ENCODE measurements at places on chromosomes 5 and 9.

DNA sequence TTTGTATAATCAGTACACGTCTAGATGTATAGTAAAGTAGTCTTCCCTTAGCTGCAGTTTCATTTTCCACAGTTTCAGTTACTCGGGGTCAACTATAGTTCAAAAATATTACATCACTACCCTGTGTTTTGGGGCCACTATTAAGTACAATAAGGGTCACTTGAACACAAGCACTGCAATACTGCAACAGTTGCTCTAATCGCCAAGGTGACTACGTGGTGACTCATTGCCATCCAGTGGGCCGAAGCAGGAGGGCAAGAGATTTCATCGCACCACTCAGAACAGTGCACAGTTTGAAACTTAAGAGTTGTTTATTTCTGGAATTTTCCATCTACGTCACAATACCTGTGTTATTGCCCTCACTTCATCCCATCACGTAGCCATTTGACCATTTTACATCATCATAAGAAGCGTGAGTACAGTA is at the start of gene ARL14EPL:
TSS of gene ARL14EPL (plus strand) at position 379 of the 424 bp plus-strand sequence. CDS start 18,994 bp downstream, outside the sequence.
- DNase-seq = no peak

DNA sequence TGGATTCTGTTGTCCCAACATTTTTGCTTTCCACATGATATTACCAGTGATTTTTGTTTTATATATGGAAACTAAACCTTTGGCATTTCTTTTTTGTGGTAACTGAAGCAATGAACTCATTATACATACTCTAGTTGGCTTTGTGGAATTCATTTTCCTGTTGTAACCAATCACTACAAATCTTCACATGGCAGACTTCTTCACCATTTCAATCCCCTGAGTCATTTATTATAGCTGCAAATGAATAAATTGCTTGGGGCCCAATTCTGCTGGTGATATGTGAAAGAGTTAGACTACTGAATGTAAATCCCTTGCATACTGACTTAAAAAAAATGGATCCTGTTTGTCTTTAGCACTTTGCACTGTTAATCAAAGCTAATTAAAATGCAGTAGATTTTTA is 1709.6 kb upstream of the WWC1 start:
- DNase-seq = no peak

DNA sequence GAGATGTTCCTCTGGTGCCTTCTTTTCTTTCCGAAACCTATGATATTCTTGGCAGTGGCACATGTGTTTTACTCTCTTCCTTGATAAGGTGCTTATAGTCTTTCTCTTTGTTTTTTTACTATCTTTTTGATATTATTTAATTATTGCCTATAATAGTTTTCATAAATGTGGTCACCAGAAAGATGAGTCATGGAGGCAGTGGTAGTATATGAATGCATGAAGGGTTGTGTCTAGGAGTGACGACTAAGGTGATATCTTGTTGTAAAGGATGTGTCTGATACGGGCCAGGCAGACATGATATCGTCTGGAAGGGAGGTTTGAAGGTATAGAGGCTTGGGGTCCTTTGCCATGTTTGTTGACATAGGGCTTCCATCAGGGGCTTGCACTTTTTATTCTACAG is 36.8 kb downstream of the SLC44A1 start:
- DNase-seq = no peak

DNA sequence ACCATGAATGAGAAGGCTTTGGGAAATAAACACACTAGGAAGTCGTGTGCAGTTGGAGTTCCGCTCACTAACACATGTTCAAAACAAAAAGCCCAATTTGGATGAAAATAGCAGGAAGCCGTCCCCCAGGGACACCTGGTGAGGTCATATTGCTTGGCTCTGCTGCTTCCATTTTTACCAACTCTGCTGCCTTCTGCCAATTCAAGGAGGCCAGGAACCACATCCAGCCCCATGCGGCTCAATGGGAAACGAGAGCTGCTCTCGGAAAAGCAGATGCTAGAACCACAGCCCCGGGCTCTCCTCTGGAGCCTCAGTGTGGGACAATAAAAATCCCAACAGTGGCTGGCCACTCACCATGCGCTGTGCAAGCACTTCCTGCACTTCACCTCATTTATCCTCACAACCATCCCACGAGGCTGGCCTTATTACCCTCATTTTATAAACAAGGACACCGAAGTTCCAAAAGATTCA is 13.4 kb downstream of the ADAM19 start:
- peak; percentile 53 for DNase-seq

GRCh38 chr9:129561594-129562281 is 59.2 kb downstream of the C9orf50 start:
- no peak for DNase-seq

- DNase-seq = no peak
Measured at GRCh38 chr5:32773944-32774343, 62.8 kb downstream of the NPR3 start.

DNA sequence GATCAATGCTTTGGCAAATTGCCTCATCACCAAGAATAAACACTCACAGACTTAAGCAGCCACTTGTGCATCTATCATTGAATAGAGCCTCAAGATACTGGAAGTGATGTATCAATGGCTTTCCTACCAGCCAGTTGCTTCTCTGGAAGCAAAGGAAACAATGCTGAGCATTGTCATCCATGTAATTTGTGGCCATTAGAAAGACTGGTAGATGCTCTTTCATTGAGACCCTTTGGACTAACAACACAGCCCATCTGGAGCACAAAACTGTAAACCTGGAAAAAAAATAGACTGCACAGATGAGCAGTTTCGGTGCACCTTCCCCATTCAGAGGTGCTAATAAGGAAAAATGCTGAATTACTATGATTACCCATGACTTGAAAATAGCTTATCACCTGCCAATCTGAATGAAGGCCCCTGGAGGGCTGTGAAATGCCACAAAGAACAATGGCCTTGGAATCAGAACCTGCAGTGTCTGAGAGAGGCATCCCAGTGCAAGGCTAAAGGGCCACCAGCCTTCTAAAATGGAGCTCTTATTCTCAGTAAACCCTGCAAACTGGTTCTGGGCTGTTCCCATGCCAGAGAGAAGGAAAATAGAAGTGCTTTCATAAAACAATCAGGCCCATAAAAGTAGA is 127.5 kb downstream of the RFK start:
- DNase-seq = no peak

GRCh38 chr5:68454172-68454571 is 238.6 kb downstream of the PIK3R1 start:
- no peak for DNase-seq

- no peak for DNase-seq
Measured at GRCh38 chr9:30120666-30121065, 2263.8 kb upstream of the ACO1 start.

DNA sequence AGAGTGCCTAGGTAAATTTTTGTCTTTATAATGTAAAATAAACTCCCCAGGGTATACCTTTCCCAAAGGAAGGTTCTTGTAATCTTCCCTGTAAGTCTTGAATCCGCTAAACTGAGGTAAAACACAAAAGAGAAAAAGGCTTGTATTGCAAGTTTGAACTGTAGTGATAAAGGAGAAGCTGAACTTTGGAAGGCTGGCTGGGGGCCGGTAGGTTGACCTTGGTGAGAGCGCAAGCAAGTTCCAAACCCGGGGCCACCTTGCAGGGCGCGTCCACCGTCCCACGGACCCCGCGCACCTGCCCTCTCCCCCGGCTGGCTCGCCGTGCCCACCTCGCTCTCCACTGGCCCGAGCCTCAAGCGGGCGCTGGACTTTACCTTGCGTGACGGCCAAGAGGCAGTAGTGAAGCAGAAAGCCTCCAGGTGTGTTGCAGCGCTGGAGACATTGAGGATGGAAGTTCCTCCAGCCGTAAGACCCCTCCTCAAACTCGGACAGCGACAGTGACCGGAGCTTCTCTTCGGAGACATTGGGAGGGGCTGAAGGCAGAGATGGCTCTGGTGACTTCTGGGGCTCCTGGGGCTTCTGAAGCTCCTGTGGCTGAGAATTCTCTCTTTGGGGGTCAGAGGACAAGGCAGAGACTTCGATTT is 428 bp downstream of the SLCO4C1 start:
- DNase-seq = no peak

- no peak for DNase-seq
Measured at GRCh38 chr5:68343421-68343826, 127.9 kb downstream of the PIK3R1 start.

- DNase-seq = no peak
Measured at GRCh38 chr5:157827423-157827822, 31.5 kb downstream of the CLINT1 start.

DNA sequence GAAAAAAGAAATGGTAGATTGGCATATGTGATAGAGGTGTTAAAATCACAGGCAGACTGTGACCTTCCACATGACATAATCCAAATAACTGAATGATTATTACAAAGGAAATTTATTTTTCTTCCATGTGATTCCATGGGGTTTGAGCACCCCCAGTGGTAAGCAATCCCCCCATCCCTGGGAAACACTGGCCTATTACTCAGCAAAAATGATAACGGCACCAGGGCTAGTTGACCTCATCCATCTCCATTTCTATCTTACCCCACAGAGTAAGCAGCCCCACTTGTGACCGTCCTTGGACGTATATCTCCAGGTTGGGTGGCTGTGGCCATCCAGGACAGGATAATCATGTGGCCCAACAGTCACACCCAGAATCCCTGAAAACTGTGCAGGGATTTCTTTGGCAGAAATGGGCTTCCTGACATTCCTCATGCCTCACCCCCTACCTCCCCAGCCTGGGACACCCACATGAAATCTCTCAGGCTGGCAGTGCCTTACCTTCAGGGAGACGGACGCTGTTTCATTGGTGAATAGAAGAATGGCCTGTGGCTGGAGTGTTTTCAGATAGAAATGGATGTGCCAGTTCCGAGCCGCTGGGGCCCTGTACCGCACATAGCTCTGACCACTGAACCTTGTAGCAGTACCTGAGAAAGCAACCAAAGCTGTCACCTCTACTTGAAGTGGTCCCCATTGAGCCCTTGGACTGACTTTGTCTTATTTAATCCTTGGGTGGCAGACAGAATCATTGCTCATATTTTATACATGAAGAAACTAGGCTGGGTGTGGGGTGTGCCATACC is 69.9 kb downstream of the SLC36A1 start:
- no peak for DNase-seq

DNA sequence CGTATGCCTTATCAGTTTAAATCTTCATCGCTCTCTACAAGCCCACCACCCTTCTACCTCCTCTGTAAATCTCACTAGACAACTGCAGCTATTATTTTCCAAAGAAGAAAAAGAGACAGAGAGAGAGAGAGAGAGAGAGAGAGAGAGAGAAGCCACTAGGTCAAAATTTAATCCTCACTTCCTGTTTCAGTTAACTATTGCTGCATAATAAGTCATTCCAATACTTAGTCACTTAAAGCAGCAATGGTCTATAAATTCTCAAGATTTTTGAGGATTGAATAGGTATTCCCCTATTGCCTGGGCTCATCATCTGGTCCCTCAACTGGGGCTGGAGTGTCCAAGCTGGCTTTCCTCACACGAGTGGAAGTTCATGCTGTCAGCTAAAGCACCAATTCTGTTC is 68.8 kb downstream of the ITGA1 start:
- no peak for DNase-seq

DNA sequence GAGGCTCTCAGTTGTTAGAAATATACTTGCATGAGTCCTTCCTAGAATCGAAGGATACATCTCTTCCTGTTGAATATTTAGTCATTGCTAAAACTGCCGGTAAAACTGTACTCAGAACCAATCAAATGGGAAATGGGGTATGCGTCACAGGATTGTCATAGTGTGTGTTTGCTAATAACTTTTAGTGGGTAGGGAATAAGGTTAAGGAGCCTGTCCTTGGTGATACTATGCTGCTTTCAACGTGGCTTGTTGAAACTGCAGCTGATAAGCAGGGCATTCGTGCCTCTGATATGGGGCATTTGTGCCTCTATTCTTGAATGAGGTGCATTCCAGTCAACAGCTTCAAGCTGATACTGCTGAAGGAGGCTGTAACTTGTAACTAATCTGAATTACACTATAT is 26.6 kb downstream of the HABP4 start:
- DNase-seq = no peak

GRCh38 chr5:3303777-3304176 is 291.9 kb upstream of the IRX1 start:
- no peak for DNase-seq

Measured in NCI-H1694 treated with DMSO at 0.1 percent for 48 hours (cell line).